ENCODE measurements at places on chromosomes 5 and 9.

- no peak for DNase-seq
These were observed 339.8 kb downstream of the EFNA5 start for GRCh38 chr5:107330903-107331302.

DNA sequence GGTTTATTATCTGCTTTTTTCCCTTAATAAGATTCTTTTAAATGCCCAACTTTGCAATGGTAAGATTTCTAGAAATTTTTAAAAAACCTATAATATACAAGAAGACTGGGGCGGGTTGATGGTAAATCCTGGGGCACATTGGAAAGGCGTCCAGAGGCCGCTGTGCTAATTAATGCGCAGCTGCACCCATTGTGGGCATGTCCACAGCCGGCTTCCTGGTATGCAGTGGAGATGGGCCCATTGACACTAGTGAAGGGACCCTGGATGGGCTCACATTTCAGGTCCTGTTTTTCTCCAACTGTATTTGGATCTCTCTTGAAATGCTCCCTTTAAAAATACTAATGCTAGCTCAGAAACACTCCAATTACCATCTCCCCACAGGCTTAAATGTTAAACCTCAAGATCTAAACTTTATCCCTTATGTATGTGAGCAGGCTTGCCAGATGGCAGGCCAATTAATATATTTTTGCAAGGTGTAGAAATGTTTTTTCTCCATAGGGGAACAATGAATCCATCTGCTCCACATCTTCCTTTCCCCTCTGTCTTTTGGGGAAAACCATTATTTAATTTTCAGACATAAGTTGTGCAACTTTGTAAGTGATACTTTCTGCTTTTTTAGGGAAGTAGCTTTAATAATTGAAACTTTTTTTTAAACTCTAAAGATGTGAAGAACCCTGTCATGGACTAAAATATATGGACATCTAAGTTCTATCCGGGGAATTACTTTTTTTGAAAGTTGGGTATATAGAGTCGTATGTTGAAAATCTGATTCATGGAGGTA is 177.3 kb downstream of the CD180 start:
- no peak for DNase-seq

- DNase-seq = peak; percentile 31
These were observed at the start of gene GCNT4 for GRCh38 chr5:75052192-75053053. Gene GCNT4, minus strand, starts transcription at chr5:75052558. Its CDS starts 22,521 bp downstream, at chr5:75030037.

GRCh38 chr5:72860499-72860898 is 44.0 kb downstream of the TNPO1 start:
- no peak for DNase-seq

- no peak for DNase-seq
These were observed 165.2 kb upstream of the KLF9 start for GRCh38 chr9:70579686-70580085.

GRCh38 chr5:139335811-139336210 is 5.8 kb upstream of the PAIP2 start:
- DNase-seq = no peak

DNA sequence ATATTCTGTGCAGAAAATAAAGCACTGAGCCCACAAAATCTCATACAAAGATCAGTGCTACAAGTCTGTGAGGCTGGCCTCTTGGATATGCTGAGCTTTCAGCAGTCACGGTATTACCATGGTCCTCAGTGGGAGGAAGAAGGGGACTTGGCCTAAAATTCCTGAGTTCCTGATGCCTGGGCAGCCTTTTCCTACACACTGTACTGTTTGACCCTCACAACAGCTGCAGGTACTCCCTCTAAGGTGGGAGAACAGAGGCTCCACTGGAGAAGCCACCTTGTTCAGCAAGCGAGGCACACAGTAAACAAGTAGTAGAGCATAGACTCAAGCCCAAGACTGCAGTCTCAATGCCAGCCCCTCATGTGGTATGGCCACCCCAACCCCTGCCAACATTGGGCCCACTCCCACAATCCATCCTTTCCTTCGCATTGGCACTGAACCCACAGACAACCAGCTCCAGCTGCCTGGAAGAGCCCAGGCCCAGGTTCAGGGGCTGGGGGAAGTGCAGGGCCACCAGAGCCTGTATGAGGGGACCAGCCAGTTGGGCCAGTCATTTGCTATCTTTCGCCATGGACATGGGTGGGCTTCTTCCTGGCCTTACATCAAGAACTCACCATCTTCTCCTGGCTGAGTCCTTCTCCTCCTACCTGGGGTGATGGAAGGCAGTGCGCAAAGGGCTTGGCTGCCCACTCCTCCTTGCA is 14.3 kb downstream of the ACSL6 start:
- no peak for DNase-seq

- DNase-seq = no peak
These were observed 665.0 kb upstream of the RGMB start for GRCh38 chr5:98108497-98108896.

DNA sequence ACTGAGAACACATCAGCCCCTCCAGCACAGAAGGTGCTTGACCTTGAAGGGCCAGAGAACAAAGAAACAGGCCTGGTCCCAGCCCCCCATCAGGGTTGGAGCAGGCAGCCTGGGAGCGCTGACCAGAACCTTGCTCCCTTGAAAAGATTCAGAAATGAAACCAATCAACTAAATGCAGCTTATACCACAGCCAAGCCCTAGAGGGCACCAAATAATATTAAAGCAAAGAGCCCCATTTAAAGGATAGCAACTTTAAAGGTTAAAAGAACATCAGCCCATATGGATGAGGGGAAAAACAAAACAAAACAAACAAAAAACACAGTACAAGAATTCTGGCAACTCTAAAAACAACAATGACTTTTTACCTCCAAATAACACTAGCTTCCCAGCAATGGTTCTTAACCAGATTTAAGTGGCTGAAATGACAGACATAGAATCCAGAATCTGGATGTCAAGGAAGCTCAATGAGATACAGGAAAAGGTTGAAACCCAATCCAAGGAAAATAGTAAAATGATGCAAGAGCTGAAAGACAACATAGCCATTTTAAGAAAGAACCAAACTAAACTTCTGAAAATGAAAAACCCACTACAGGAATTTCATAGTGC is 471.9 kb downstream of the MTRR start:
- no peak for DNase-seq

DNA sequence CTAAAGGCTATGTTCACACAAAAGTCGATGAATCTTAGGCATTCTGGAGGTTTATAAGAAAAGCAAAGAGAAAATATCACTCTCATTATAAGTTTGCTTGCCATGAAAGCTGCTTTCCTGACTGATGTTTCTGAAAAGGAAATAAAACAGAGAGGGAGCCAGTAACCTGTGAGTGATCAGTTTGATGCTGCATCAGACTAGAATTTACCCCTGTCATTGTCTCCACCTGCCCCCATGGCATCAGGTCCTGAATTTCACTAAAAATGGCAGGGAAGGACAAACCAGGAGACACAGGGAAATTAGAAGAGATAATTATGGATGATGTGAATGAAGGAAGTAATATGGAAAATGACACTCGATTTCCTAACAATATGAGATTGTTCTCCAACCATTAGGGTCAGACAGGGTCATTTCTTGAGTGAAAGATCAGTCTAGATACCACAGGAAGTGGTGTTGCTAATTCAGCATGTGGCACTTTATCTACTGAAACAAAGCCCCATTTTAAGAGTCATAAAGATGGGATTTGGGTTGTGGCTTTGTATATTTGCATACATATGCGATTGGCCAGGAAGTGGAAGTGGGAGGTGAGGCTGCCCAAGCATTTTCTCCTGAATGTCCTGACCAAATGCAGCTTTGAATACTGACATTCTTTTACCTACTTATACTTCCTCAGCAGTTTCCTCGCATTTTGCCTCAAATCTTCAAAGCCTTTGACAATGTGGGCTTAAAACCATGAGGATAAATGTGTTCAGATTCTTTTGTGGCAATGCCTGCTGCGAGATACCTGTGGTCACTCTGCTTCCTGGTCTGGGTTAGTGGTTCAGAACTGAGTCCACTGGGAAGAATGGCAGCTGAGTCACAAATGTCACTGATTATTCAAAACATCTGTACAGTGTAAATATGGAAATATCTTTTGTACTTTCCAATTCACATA is 29.7 kb downstream of the MEGF10 start:
- DNase-seq = no peak

DNA sequence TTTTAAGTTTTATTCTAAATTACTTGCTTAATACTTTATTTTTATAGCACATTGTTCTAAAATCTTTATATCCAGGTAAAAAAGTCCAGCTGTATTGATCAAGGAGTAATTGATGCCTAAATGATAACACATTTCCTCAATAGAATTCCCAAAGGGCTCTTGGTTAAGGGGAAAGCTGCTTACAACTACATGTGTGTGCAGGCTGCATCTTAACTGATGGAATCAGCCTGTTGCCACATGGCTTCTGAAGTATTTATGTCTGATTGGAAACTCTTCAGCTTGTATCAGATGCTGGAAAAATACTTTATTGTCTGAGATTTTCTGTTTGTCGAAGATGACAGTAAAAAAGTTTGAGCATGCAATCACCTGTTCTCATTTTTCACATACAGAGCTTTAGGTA is 182.6 kb downstream of the FBXL7 start:
- DNase-seq = no peak

DNA sequence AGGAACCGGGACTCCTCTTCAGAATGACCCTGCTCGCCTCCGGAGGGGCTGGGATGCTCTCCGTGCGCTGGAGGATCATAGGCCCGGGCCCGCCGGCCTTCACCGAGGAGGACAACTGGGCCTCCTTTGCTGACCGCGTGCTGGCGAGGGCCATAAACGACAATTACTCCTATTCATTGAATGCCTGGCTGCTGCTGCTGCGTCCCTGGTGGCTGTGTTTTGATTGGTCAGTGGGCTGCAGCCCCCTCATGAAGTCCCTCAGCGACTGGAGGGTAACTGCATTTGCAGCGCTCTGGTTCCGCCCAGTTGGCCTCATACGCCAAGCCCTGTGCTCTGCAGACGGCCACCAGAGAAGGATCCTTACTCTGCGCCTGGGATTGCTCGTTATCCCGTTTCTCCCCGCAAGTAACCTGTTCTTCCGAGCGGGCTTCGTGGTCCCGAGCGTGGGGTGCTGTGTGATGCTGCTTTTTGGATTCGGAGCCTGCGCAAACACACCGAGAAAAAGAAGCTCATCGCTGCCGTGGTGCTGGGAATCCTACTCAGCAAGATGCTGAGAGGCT is 16.6 kb downstream of the OR2V1 start:
- no peak for DNase-seq
